Stimulated activated CD4-positive, alpha-beta T cell treated with anti-CD3 and anti-CD28 coated beads, Interleukin-1b, Interleukin-23, amount 100 ng/mL, for 1 hour (primary cell): ENCODE measurements at places on chromosomes 5 and 9.

DNA sequence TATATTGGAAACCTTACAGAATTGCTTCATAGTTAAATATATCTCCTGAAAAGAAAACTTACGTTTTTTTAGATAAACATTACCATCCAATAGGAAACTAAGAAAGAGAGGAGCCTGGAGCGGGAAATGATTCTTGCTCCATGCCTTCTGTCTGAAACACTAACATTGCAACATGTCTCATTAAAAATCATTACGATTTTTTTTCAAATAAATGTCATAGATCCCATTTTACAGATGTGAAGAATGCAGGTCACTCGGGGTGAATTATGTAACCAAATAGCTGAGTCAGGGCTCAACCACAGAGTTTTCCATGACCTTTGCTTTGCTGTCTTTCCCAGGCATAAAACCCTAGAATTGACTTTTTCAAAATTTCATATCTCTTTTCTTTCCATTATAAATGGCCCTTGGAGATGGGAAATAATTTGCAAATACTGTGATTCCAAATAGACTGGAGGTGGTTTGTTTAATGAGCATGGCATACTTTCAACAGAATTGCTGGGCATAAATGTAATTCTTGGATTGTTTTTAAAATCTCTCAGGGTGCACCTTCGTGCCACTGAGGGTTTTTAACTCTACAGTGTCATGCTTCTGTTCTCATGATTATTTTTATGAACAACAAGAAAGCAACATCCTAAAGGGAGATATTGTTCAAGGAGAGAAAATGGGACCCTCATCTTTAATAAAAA lies 302.8 kb downstream of the EBF1 start:
- no peak for DNase-seq

DNA sequence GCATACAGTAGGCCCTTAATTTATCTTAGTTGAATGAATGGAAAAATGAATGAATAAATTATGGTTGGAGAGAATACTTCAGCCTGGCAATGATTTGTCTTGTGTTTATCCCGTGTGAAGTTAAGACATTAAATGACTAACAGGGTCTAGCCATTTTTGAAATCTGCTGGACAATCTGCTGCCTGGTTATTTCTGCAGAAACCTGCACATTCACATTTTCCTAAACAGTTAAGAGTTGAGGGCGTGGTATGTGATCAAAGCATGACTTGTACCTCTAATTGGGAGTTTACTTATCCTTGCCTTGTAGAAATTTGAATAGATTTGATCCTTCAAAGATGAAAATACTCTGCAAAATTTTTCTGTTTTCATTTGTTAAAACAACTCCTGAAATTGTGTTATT lies 34.6 kb upstream of the NDFIP1 start:
- DNase-seq: no peak

DNA sequence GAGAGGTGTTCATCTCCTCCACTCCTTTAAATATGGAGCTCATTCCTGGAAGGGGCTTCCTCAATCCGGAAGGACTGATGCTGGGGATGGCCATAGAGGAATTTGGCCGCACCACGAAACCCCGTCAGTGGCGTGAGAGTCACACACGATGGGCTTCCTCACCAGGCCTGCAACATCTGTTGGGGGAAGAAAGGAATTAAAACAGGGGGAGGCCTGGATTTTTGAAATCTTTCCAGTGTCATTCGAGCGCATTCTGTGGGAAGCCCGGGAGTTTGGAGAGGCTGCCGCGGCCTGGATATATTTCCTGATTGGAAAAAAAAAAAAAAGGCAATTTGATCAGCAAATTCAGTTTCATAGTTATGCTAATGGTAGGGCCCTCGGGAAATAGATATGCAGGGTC lies 76.3 kb upstream of the ORM1 start:
- no peak for DNase-seq

- no peak for DNase-seq
Observed at GRCh38 chr5:93257616-93258015, 323.4 kb downstream of the NR2F1-AS1 start.

GRCh38 chr5:103356350-103357091 lies 98.0 kb downstream of the MACIR start:
- no peak for DNase-seq

- DNase-seq: no peak
Observed at GRCh38 chr9:117395151-117395650, 19.7 kb downstream of the ASTN2 start.

GRCh38 chr5:68333649-68334552 lies 118.3 kb downstream of the PIK3R1 start:
- DNase-seq: no peak

GRCh38 chr9:4293293-4293941 lies 6.5 kb downstream of the GLIS3 start:
- no peak for DNase-seq

DNA sequence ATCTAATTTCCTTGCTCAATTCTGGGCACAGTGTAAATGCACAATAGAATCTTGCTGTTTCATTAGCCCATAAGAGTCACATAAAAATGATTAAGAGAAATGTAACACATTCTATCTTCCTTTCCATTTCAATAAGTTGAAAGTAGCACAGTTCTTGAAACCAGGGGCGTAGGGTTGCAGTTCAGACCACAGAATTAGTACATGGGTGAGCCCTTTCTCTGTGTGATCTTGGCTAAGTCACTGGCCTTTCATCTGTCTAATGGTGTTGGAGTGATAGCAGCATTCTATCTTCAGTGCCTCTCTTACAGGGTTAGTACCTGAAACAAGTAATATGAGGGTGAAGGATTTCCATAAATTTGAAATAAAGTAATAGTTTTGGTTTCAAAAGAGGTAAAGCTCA lies 445.3 kb upstream of the ZNF462 start:
- DNase-seq: no peak

- DNase-seq: no peak
Observed at GRCh38 chr9:25913806-25914205, 235.6 kb upstream of the TUSC1 start.

DNA sequence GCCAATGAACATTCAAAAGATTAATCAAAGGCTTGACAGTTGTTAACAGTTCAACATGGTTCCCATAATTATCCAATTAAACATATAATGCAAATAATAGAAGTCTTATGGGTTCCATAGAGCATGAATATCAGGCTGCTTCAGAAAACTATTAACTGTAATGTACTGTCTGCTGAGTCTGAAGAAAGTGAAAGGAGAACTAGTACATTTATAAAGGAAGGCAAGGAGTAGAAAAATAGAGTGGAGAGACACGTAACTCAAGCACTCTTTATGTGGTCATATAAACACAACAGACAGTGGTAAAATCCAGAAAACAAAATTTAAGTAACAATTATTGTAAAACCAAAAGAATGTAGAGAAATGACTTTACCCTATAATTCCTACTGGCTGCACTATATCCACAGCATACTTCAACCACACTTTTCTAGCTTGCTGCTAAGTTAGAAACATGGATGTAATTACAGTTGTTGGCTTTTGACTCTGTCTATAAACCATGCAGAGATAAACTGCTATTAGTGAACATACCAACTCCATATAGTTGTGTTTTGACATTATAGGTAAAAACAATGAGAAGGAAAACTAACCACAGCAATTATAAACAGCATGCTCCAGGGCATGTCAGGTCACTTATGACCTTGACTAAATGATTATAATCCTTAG lies 32.7 kb downstream of the NFIB start:
- DNase-seq: no peak
